Fibroblast of skin of back (primary cell): ENCODE measurements at places on chromosomes 12 and 14.

GRCh38 chr12:89156340-89156739, 196.0 kb downstream of the DUSP6 start:
- peak; percentile 20 for DNase-seq

GRCh38 chr14:70350078-70350477, 9.4 kb downstream of the COX16 start:
- no peak for DNase-seq

- no peak for DNase-seq
Observed at GRCh38 chr12:131188131-131189050, 234.7 kb downstream of the ADGRD1 start.

- DNase-seq: no peak
Observed at GRCh38 chr14:21233457-21234076, 35.7 kb downstream of the HNRNPC start.

DNA sequence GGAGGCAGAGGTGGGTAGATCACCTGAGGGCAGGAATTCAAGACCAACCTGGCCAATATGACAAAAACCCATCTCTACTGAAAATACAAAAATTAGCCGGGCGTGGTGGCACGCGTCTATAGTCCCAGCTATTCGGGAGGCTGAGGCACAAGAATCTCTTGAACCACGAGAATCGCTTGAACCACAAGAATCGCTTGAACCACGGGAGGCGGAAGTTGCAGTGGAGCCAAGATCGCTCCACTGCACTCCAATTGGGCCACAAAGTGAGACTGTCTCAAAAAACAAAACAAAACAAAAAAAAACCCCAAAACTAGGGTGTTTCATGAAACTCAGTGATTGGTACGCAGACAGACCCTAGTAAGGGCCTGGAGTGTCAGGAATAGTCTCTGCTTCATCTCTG, 6.4 kb upstream of the ARF6 start:
- DNase-seq: no peak

GRCh38 chr12:110382683-110383082, 20.8 kb downstream of the ANAPC7 start:
- no peak for DNase-seq

GRCh38 chr14:55129086-55129427, at the start of gene LGALS3:
LGALS3 (plus strand) TSS chr14:55129252; CDS start chr14:55137374, 8,122 bp downstream.
- DNase-seq: peak; percentile 57

- DNase-seq: no peak
Observed at GRCh38 chr14:63988579-63988978, 135.8 kb downstream of the SYNE2 start.

GRCh38 chr12:14578646-14579045, 11.0 kb upstream of the PLBD1 start:
- DNase-seq: no peak

DNA sequence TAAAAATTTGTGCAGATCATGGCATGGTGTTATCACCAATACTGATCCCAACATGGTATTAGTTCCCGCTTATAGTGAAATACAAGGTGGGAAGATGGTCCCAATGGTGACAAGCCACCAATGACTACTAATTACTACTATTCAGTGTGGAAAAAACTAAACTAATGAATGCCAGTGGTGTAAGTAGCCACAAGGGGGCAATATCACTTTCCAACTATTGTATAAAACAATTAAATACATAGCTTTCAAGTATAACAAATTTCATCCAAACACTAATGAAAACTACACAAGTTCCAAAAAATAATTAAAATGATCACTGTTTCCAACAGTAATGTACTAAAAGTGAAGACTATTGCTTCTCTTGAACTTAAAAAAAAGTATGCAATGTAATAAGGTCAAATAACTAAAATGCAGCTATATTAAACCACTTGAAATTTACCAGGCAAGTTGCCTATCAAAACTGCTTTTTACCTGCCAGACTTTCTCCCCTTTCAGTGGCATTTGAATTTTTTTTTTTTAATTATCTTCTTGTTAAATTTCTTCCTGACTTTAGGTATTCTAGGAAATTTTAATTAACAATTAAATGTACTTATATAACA, 58.0 kb downstream of the PAPLN start:
- DNase-seq: peak; percentile 40

DNA sequence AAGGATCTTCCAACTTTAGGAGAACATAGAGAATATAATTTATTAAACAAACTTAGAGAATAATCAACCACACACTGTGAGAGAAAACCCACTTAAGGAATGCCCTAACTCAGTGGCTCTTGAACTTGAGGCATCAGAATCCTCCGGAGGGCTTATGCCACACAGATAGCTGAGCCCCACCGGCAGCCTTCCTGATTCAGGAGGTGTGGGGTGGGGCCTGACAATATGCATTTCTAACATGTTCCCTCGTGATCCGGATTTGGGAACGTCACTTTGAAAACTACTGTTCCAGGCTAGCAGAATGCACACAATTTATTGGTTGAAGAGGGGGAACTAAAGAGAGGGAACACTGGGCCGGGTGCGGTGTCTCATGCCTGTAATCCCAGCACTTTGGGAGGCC, 2.0 kb upstream of the SOAT2 start:
- DNase-seq: no peak

- no peak for DNase-seq
Observed at GRCh38 chr12:119594772-119595445, 1.3 kb downstream of the TMEM233 start.

GRCh38 chr14:37595809-37596621, 586 bp downstream of the TTC6 start:
- DNase-seq: peak; percentile 16

- no peak for DNase-seq
Observed at GRCh38 chr14:92687681-92688433, 60.6 kb downstream of the LGMN start.

DNA sequence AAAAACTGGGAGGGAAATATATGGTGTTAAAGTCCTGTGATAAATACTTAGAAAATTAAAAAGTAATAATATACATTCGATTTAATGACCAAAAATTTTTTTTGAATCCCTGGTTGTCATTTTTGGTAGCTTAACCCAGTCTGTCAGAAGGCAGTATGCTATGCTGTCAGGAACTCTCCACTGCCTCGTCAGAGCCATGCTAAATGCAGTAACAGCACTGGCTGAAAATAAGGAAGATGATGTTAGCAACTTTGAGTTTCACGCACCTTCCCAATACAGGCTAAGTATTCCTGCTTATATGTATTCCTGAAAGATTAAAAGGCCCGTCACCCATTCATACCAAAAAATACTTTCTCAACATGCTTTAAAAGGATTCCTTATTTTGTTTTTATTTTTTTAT, 34.2 kb downstream of the SAV1 start:
- DNase-seq: no peak

DNA sequence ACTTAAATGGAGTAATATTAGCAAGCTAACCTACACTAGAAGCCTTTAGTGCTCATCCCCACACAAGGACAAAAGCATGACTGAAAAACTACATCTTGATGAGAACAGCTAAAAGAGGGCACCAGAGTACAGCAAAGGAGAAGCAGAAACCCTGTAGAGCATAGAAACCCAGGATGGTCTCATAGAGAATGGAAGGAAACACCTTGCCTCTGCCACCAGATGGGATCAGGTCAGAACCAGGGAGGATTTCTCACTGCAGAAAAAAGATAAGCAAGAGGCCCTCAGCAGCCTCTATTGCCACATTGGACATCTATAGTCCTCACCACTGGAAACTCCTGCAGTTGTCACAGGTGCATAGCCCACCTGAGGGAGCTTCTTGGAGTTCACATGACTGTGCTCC, 13.6 kb upstream of the ZNF705A start:
- DNase-seq: no peak

DNA sequence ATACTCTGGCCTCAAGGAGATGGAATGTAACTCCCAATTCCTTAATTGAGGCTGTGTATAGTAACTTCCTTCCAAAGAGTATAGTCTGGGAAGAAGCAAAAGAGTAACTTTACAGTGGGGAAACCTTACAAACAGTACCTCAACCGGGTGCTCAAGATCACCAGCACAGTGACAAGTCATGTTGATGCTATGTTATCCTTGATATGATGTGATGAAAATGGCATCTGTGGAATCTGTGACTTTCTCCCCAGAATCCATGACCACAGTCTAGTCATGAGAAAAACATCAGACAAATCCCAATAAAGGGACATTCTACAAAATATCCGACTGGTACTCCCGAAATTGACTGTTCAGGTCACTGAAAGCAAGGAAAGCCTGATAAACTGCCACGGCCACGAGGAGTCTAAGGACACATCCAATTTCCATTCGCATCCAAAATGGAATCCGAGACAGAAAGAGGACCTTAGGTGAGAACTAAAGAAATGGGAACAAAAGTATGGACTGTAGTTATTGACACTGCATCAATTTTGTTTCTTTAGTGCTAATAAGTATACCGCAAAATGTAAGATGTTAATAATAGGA, 97.3 kb upstream of the FRMD6 start:
- DNase-seq: peak; percentile 100

DNA sequence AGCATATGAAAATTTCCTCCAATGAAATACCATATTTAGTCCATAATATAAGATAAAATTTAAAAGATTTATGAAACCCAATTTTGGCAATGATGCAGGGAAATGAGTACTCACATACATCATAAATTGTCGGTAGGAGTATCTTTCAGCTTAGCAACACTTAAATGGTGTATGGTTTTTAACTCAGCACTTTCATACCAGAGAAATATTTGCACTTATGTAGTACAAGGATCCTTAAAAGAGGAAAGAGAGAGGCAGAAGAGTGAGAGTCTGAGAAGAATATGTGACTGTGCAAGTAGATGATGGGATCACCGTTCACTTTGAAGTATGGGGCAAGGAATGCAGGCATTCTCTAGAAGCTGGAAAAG, 379.3 kb upstream of the DCN start:
- no peak for DNase-seq

DNA sequence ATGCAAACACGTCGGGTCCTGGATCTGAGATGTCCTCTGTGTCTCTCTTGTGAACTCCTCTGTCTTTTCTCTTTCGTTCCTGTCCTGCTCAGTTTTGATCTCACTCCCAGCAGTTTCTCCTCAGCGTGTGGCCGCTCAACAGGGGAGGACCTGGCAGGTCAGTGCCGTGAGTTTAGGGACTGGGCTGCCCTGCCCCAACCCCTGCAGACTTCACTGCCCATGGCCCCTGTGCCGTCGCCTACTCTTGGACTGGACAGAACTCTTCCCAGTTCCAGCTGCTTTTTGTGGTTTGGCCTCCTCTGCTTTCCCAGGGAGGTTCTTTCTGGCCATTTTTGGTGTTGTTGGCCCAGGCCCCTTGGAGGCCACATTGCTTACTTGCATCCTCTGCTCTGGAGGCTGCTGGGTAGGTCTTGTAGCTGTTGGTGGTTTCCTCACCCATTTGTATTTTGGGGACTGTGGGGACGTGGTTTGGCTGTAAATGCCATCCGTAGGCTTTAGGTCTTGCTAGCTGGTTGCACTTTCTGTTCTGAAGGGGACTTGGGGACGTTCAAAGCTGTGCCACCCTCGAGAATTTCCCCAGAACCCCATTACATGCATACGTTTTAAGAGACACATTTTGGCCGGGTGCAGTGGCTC, 20.0 kb upstream of the DNAH10 start:
- no peak for DNase-seq

DNA sequence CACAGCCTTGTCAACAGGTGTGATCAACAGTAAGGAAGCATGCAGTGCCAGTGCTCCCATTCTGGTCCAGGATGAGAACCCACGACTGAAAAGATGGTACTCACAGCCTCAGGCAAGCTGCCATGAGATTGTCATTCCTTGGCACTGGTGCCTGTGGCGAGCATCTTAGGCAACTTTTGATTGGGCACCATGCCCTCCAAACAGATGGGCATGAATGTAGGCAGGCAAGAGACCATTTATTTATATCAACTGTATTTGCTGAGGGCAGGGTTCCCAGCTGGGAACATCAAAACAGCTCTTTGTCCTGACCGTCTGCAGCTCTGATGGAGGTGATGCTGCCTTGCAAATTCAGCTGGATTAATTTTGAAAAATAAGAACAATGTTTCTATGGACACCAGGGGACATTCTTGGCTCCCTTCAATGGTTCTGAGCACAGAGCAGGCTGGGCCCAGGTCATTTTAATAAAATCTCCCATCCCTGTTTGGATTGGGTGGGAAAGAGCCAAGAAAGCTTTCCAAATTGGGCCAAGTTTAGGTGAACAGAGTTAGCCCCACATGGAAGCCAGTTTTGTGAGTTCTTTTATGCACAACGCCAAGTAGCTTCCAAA, 522.5 kb downstream of the RMST start:
- no peak for DNase-seq

- no peak for DNase-seq
Observed at GRCh38 chr12:87804386-87804785, 224.8 kb downstream of the C12orf50 start.

DNA sequence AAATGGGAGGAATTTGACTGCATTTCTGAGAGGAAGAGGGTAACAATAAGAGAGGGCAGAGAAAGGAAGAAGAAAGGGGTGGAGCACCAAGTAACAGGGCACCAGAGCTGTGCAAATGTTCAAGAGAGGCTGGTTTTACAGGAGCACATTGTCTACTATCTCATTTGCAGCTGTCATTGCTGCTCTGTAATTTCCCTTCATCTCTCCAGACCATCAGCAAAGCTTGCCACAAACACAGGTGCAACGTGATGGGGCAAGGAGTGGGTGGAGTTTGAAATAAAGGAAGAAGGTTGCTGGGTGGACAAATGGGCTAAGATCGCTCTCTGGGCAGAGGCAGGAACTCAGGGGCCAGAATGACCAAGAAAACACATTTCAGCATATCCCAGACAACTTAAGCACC, 47.9 kb upstream of the PLEKHG6 start:
- no peak for DNase-seq

DNA sequence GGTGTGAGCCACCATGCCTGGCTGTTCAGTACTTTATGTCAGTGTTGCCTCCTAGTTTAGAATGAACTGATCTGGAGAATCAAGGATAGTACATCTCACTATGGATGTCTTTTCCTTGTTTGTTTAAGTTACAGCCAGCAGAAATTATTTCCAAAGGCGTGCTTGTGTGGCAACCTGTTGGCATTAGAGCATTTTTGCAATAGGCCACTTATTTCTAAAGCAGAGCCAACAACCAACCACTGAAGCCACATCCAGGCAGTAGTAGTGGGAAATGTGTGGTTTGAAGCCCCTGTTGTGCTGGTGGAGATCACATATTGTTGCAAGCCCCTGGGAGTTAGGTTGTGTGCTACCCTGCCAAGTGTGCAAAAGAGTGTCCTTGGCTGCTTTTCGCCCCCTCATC, 3.7 kb downstream of the ANO6 start:
- no peak for DNase-seq

- peak; percentile 34 for DNase-seq
Observed at GRCh38 chr12:89789862-89790261, 81.2 kb upstream of the ATP2B1 start.

- peak; percentile 11 for DNase-seq
Observed at GRCh38 chr12:107242189-107242588, 148.8 kb upstream of the CRY1 start.
